ENCODE measurements at places on chromosomes 2 and 18.

DNA sequence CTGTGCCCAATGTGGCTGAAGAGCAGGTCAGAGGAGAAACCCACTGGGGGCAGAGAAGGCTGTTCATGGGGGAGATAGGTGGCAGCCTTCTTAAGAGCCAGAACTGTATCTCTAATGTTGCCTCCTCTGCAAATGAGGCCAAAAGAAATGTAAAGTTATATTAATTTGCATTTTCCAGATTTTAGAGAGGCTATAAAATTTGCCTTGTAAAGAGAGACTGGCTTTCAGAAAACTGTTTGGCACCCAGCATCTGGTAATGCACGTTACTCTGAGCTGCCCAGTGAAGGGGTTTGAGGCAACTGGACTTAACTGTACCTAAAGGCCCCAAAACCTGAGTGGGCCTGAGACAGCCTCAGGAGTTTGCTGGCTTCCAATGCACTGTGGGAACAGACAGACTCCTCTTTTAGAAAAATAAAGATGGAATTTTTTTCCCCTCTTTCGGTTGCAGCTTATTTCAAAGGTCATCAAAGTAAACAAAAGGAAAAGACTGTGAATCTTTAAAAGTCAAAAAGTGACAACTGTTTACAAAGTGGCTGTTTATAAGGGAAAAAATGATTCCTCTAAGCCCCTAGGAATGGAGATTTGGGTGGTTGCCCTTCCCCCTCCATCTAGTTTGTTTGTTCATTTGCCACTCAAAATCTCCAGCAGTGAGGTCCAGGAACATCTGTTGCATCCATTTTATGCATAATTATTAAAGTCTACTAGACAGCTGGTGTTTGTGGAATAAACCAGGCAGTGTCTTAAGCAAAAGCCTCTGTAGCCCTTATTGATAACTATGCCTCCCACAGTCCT lies 132.2 kb upstream of the ZFP36L2 start:
- DNase-seq: no peak

DNA sequence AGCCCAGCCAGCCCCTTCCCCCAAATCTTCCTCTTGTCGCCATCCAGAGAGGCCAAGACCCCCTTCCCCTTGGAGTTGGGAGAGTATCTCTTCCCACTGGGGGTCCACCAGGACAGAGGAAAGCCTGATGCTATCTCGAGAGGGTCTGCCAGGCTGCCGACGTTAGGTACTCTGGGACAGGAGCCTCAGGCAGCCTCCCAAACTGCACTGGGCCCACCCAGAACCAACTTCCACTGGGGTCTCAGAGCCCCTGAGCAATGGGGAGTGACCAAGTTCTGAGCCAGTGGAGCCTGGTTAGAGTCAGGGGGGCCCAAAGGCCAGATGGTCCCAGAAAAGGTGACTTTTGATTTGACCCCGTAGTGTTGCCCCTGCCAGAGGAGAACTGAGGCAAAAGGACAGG lies 189.1 kb downstream of the INHBB start:
- DNase-seq: no peak

GRCh38 chr2:238094438-238095022 lies 5.6 kb upstream of the ESPNL start:
- no peak for DNase-seq

DNA sequence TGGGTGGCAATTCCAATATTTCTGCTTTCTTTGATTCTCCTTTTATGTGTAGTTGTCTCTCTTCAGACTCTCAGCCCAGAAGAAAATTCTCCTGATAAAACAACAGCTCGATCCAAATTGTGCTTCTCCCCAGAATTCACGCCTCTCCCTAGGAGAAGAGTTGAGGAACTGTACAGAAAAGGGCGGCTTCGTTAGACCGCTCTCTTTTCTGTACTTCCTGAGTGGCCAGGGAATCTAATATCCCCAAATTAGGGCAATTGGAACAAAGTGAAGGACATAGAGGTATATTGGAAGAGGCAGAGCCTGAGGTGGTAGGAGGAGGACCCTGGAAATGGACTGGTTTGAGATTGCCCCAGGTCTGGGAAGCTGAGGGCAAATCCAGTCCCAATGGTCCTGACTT lies 5.6 kb downstream of the ADCYAP1 start:
- no peak for DNase-seq

- no peak for DNase-seq
Measured at GRCh38 chr18:61076986-61077385, 256.2 kb upstream of the CDH20 start.

Data from fibroblast of skin of left biceps (primary cell).